ENCODE measurements at places on chromosomes 12 and 14.

DNA sequence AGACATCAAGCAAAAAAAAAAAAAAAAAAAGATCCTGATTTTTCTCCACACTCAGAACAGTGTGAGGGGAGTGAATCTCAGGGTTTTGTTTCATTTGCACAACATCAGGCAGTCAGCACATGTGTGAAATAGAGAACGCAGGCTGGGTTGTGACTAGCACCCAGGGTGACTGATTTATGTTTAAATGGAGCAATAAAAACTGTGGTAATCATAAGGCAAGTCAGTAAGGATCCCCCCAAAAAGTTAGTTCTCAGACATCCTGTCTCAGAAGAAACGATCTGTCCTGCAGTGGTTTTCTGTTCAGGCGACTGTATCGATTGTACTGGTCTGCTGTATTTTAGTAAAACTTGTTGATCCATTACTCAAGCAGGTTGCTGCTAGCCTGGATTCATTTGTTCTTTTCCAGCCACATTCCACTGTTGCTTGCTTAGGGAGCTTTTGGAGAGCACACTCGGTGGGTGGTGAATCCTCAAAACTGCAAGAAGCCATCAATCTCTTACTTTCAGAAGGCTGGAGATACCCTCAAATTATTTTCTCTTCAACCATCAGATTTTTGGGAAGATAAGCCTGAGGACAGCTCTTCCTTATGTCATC, 107.1 kb downstream of the DACT1 start:
- DNase-seq: no peak

DNA sequence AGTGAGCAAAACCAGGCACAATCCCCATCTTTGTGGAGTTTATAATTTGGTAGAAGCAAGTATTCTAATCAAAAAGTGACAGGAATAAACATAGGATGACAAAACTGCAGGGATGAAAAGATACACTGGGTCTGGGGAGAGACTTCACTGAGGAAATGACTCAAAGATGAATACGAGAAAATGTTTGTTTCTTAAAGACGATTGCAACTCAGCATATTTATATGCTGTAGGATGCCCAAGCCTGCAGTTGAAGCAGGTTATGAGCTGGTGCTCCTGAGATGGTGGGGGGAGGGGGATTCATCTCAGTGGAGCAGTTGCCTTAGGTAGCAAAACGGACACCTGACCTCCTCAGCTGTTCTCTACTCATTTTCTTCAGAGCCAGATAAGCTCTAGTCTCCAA, 13.4 kb upstream of the SLC38A4 start:
- no peak for DNase-seq

DNA sequence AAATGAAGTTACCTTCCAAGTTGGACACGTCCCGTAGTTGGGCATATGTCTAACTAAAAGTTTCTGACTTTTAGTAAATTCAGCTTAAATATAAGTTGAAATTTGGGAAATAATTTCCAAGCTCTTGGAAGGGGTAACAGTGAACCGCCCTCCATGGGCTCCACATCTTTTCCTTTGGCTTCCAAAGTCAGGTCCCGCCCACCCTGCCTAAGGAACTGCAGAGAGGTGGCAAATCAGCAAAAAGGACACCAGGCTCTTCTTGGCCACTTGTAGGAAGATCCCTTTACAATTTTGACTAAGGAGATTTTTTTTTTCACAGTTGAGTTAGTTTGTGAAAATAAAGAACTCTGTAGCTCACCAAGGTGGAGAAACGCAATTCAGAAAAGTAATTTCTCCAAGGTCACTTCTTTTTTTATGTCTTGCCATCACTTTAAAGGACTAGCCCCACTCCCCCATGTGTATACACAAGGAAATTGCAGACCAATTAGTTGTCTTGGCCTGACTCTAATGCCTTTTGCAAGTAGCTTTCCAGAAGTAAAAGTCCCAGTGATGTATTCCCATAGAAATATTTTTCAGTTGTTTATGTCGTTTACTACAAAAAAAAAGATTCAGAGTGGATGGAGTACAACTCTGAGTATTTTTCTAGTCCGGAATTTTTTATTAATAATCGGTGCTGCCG, 181.2 kb downstream of the PELI2 start:
- DNase-seq: no peak

DNA sequence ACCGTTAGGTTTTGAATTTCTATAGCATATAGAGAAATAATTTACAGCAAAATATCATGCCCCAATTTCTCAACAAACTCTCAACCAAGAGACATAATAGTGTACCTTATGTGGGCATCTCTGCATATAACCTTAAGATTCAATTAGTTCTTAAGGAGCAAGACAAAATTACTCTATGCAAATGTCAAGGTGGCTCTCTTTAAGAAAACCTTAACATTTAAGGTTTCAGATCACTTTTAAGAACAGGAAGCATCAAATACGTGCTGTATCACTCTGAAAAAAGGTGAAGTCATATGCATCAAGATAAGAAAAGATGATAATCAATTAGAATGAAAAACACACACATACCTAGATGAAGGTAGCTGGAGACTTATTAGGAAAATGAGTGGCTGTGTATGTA, 728.0 kb downstream of the FLRT2 start:
- DNase-seq: no peak

- no peak for DNase-seq
Measured at GRCh38 chr12:19288603-19289244, 150.6 kb upstream of the AEBP2 start.

GRCh38 chr14:64726585-64726890, 22.3 kb downstream of the PLEKHG3 start:
- DNase-seq: no peak

- peak; percentile 7 for DNase-seq
Measured at GRCh38 chr14:66070542-66071319, 415.4 kb upstream of the CCDC196 start.

DNA sequence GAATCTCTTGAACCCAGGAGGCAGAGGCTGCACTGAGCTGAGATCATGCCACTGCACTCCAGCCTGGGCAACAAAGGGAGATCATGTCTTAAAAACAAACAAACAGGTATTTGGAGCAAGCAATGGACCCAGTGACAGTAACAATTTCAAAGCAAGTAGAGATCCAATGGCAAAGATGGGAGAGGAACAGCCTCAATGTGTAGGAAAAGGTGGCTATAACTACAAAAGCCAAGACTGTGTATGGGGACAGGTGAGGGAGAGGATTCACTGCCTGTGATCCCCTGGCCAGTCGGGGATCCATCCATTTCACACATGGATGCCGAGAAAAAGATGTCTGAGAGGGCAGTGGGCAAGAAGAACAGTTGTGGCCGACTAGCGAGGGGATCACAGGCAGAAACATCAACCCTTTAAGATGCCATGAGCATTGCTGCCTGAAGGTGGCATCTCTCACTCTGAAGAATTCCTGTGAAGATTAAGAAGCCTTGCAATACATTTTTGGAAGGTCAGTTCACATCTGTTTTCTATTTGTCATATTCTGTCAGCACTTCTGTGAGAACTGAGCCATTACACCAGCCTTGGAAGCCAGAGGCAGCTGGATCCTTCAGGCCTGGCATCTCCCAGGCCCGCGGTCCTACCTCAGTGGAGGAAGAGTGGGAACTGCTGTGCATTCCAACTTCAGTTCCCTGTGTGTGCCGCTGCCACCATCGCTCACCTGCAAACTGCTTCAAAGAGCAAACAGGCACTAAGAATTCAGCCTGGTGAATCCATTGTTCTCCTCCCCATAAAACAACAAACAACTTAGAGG, 54.5 kb upstream of the FRS2 start:
- no peak for DNase-seq

- DNase-seq: no peak
Measured at GRCh38 chr12:113899042-113899560, 67.0 kb downstream of the RBM19 start.

- DNase-seq: no peak
Measured at GRCh38 chr14:22423958-22424357, 165.1 kb downstream of the DAD1 start.

GRCh38 chr12:84497819-84498218, 414.8 kb downstream of the SLC6A15 start:
- DNase-seq: no peak

- no peak for DNase-seq
Measured at GRCh38 chr12:74890237-74890599, 319.4 kb downstream of the KCNC2 start.

GRCh38 chr14:50350975-50351374, 38.9 kb downstream of the DMAC2L start:
- no peak for DNase-seq

GRCh38 chr12:90497923-90498545, 456.9 kb downstream of the CCER1 start:
- DNase-seq: no peak

GRCh38 chr12:3803865-3804472, 51.1 kb upstream of the CRACR2A start:
- DNase-seq: no peak

DNA sequence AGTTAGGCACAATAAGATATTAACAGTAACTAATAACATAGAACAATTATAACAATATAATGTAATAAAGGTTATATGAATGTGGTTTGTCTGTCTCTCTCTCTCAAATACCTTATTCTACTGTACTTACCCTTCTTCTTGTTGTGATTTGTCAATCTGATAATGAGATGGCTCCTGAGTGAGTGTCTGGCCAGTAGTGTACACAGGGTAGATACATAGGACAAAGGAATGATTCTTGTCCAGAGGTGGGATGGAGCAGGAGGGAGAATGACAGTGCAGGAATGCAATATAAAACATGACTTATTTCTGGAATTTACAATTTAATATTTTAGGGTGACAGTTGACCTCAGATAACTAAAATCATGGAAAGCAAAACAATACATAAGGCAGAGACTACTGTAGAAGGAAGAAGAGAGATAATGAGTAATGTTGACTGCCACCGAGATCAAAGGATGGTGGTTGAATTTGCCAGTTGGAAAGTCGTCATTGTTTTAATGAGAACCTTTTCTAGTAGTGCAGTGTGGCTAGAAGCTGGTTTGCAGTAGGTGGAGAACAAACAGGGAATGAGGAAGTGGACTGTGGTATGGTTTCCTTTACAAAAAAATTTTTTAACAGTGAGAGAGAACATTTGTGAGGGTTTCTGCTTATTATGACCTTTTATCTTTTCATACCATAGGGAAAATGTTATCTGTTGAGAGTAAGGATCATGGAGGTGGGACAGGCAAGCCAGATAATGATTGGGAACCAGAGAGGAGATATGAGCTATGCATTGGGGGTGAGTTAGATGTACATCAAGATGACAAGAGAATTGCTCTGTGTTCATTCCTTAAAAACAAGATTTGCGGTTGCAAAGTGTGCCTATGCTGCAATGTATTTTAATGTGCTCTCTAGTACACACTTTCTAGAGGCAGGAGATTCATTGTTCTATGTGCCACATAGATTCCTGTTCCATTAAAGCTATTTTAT, 458.3 kb downstream of the BTG1 start:
- DNase-seq: no peak

DNA sequence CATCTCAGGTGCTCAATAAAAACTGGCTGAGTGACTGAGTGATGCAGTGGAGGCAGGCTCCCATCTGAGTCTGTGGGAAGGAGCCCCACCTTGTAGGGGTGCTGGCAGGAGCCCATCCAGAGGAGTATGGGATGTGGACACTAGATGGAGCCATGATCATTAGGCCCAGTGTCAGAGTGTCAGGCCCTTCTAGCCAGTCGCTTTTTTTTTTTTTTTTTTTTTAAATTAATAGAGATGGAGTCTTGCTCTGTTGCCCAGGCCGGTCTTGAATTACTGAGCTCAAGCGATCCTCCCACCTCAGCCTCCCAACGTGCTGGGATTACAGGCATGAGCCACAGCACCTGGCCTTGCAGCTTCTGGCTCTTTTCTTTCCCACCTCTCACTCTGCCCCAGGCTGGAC, 11.5 kb downstream of the RITA1 start:
- DNase-seq: no peak

DNA sequence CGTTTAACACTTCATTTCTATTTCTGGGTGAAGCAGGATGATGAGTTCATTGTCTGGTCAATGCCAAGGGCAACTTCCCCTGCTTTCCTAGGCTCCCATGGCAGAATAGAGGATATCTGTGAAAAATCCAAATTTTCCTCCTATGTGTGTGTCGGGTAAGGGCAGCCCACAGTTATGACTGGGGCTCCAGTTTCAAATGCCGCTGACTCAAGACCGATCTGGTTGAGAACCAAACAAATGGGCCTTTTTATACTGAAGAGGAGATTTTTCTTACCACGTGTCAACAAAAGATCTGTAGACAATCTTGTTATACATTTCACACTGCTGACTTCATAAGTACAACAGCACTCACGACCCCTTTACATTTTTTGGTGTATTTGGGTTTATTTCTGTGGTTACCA, 120.8 kb downstream of the CHST11 start:
- no peak for DNase-seq

DNA sequence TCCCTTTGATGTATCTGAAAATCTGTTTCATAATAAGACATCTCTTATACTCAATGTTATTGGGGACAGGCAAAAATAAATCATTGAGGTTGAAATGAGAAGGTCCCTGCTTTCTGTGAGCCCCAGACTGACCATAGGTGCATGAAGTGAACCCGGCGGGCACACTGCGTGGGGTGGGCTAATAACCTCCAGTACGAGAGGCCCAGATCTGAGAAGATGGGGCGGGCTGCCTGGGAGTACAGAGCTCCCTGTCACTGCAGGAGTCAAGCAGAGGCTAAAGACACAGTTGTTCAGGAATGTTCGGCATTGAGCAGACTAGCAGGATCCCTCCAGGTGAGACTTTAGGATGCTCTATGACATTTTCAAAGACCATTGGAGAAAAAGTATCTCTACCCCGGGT, 244.6 kb downstream of the CHST11 start:
- DNase-seq: no peak

Measured in NCI-H1436 treated with DMSO at 0.1 percent for 48 hours (cell line).